ENCODE measurements at places on chromosomes 5 and 9. TPM values are rescaled to one million over a fixed set of nuclear protein-coding genes. Genes with fewer than 3 reads are reported as not detected.

GRCh38 chr5:39160576-39161213 lies 58.7 kb downstream of the FYB1 start:
- no peaks in the 10 kb centered on the region for H3K36me3 ChIP-seq
- no peak for DNase-seq
- H3K4me3 ChIP-seq: no peak overlapping the region
- H3K4me1 ChIP-seq: peaks cover 10% of the 10 kb centered on the region
- H3K27ac ChIP-seq: no peak overlapping the region

DNA sequence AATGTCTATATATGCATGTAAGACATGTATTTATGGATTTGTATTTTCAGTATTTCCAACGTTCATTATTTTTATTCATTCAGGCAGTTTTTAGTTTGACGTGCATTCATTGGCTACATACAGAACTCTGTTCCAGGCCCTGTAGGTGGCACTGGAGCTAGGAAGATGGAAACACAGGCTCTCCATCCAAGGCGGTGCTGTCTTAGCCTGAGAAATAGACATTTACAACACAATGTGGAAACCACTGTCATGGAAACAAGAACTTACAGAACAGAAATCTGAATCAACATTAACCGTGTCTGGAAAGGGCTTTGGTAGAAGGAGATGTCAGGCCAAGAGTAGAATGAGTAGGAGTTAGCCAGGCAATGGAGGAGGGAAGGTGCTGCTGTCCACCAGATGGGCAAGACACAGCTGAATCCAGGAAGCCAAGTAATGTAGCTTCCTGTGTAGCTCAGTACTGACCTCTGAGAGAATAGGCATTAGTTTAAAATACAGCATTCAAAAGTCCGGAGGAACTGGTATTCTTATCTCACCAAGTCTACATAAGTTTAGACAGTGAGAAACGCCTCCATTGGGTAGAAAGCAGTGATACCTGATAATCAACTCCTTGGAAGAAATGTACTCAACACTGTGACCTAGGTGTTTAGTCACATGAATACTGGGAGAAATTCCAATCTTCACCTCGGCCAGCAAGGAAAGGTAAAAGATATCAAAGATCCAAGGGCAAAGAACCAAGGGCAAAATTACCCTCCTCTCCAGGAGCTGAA lies 388.6 kb upstream of the CDH6 start:
- H3K27me3 ChIP-seq: no peaks in the 10 kb centered on the region
- H3K27ac ChIP-seq: no peak overlapping the region
- no peaks in the 10 kb centered on the region for H3K36me3 ChIP-seq
- no peak for DNase-seq
- no peaks in the 10 kb centered on the region for H3K4me1 ChIP-seq

DNA sequence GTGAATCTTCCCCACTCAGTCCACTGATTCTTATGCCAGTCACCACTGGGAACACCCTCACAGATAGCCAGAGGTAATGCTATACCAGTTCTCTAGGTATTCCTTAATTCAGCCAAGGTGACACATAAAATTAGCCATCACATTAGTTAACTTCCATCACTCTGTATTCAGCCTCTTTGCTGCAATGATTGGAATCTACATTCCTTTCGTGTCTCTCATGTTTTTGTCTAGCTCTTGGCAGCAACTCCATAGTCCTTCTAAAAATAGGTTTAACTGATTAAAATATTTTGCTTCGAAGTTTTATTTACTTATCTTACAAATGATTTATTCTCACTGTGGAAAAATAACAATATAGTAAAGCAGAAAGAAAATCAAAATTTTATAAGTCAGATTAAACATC lies 19.6 kb upstream of the RNF20 start:
- no peaks in the 10 kb centered on the region for H3K36me3 ChIP-seq
- no peaks in the 10 kb centered on the region for H3K4me1 ChIP-seq
- H3K27me3 ChIP-seq: no peaks in the 10 kb centered on the region
- H3K4me3 ChIP-seq: no peak overlapping the region

SLC22A4 gene
- total RNA-seq: 4.2 TPM

MVB12B gene
- 6.7 TPM for total RNA-seq

DNA sequence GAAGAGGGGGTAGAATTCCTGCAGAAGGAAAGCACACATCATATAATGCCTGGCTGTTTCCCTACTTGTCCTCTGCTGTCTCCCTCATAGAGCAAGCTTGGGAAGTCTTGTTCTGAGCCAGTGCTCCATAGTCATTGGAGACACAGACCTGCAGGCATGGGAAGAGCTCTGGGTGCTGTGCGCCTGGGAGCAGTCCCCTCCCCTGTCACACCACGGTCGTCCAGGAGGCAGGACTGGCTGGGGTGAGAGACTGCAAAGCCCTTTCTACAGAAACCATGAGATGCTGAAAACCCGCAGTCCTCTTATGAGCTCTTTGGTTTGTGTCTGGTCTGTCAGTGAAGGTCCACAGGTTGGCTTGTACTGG lies 64.6 kb downstream of the GPR21 start:
- H3K27ac ChIP-seq: no peak overlapping the region
- no peaks in the 10 kb centered on the region for H3K27me3 ChIP-seq
- H3K36me3 ChIP-seq: peaks cover 36% of the 10 kb centered on the region
- H3K4me3 ChIP-seq: no peak overlapping the region

DNA sequence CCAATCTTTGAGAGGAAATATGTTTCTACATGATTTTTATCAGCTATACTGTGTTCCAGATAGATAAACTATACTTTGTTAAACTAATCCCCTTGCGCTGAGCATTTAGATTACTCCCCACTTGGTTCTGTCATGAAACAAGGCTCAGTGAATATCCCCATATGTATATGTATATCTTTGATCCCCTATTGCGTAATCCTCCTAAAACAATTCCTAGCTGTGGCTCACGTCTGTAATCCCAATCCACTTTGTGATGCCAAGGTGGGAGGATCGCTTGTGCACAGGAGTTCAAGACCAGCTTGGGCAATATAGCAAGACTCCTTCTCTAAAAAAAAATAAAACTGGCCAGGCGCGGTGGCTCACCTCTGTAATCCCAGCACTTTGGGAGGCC lies 2.7 kb downstream of the PHYHD1 start:
- H3K27ac ChIP-seq: no peak overlapping the region
- no peaks in the 10 kb centered on the region for H3K36me3 ChIP-seq
- DNase-seq: no peak
- H3K4me3 ChIP-seq: no peak overlapping the region
- no peaks in the 10 kb centered on the region for H3K27me3 ChIP-seq
- no peaks in the 10 kb centered on the region for H3K4me1 ChIP-seq

SCGB3A1 gene
- total RNA-seq: not detected

PPP3R2 gene
- total RNA-seq: not detected

GRCh38 chr9:93010056-93010455 lies 48.4 kb upstream of the SUSD3 start:
- H3K36me3 ChIP-seq: peaks cover 20% of the 10 kb centered on the region
- no peak overlapping the region for H3K27ac ChIP-seq
- no peaks in the 10 kb centered on the region for H3K27me3 ChIP-seq
- no peak overlapping the region for H3K4me3 ChIP-seq
- no peak for DNase-seq
- no peaks in the 10 kb centered on the region for H3K4me1 ChIP-seq

GRCh38 chr9:14218253-14218652 lies 95.7 kb downstream of the NFIB start:
- H3K36me3 ChIP-seq: no peaks in the 10 kb centered on the region
- H3K4me3 ChIP-seq: no peak overlapping the region
- no peak for DNase-seq
- H3K27ac ChIP-seq: no peak overlapping the region
- H3K4me1 ChIP-seq: peaks cover 35% of the 10 kb centered on the region
